CMK (cell line): ENCODE measurements at places on chromosomes 6 and 20.
A peak's percentile ranks its signal among the peaks of the same experiment; 100 is the strongest.

DNA sequence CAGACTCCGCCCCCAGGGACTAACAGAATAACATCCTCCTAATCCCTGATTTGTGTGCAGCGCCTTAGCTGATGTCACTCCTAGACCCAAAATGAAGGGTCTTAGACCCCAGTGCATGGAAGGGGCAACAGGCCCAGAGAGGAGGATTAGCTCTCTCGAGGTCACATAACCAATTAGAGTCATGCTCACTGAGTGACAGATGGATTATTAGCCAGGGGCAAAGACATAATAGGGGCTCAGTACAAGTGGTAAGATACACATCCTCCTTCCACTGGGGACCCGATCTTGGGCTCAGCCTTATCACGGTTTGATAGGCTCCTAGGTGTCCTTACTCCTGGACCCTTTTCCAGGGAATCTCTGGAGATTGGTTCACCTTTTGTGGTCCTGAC lies 858 bp downstream of the TP53INP2 start:
- DNase-seq, result no peak

DNA sequence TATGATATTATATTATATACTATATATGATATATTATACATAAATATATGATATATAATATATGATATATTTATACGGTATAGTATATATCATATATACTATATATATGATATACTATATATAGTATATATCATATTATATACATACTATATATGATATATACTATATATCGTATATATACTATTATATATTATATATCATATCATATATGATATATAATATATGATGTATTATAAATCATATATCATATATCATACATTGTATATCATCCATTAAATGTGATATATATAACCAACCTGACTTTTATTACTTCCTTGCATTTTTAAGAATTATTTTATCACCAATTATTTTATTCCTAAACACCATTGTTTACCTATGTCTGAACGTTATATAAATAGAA lies 146.6 kb upstream of the PRSS16 start:
- DNase-seq, result no peak

- no peak for DNase-seq
These were observed 61.0 kb downstream of the TCP11 start for GRCh38 chr6:35080016-35080680.

- DNase-seq, result no peak
These were observed 402 bp downstream of the ZBTB12 start for GRCh38 chr6:31901415-31901952.

- no peak for DNase-seq
These were observed 150.0 kb downstream of the QKI start for GRCh38 chr6:163564534-163564933.

DNA sequence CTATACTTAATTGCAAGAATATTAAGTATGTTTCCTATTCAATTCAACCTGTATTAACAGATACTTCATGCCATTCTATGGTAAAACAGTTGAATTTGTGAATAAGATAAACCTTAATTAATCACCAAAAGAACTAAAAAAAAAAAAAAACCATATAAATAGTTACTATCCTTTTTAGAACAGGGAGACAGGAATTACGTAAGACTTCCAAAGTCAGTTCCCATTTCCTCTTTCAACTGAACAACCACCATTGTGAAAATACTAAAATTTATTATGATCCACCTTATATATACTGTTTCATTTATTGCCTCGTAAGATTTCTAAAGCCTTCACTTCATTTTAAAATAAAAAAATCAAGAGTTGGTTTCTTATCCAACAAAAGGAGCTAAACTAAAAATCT lies 9.4 kb downstream of the CCNC start:
- DNase-seq, result no peak

DNA sequence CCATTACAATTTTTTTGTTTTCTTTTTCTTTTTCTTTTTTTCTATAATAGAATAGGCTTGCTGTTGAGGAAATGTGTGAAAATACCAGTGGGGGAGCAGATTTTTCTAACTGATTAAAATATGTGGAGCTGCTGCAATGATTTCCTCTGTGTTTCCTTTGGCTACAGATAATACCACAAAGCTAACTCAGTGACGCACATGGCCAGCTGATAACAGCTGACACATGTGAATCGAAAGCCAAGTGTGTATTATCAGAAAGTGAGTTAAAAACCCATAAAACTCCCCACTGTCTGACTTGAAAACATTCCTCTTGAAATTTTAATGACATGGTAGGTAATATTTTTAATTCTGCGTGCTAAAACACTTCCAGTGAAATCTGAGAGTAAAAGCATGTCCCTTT lies 70.8 kb upstream of the AHI1 start:
- DNase-seq, result no peak

DNA sequence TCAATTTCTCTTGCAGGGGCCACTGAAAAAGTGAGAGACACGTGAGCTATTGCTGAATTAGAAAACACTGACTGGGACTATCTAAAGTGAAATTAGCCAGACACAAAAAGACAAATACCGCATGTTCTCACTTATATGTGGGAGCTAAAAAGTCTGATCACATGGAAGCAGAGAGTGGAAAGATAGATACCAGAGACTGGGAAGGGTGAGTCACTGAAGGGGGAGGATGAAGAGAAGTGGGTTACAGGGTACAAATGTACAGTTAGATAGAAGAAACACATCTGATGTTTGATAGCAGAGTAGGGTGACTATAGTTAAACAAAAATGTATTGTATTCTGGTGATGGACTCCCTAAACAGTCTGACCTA lies 13.4 kb downstream of the CST3 start:
- DNase-seq, result no peak

- no peak for DNase-seq
These were observed 510.9 kb downstream of the UTRN start for GRCh38 chr6:144796070-144796469.

GRCh38 chr20:33515569-33516216 lies 25.8 kb downstream of the CBFA2T2 start:
- DNase-seq, result no peak

DNA sequence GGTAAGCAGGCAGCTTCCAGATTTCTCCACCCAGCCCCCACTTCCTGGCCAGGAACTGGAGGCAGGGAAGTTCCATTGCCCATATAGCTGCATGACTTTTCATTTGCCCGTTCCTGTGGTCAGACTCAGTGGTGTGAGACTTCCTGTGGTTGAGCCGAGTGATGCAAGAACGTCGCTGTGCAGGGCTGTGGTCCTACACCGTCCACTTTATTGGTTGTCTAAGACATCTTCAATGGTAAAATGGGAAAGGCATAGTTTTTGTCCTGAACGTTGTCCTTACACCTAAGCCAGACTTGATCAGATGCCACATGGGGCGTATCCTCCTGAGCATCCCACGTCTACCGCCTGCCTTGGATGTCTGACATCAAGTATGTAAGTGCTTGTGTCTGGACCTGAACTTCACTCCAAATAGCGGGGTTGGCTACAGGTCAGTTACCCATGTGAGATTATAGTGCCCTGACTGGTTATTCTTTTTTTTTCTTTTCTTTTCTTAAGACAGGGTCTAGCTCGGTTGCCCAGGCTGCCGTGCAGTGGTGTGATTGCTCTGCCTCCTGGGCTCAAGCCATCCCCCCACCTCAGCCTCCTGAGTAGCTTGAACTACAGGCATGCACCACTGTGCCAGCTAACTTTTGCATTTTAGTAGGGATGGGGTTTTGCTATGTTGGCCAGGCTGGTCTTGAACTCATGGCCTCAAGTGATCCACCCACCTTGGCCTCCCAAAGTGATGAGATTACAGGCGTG lies 25.9 kb upstream of the GTSF1L start:
- peak; percentile 72 for DNase-seq

- DNase-seq, result no peak
These were observed 76.2 kb downstream of the TCP11 start for GRCh38 chr6:35064757-35065440.

DNA sequence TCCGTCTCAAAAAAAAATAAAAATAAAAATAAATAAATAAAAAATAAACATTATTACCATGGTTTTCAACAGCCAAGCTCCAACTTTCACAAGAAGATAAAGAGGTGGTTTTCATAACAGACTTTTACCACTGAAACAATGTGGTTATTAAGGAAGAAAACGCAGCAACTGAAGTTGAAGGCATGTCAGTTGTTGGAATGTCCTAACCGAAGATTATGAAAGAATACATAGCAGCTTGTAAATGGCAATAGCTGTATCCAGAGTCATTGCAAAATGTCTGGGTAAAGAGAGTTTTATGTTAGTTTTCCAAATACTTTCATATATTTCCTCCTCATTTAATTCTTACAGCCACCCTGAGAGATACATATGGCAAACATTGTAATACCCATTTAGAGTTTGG lies 161.6 kb upstream of the MARCKS start:
- DNase-seq, result no peak
